Left cardiac atrium (tissue), 4 donors: ENCODE measurements at places on chromosomes 2 and 18. TPM values are rescaled to one million over a fixed set of nuclear protein-coding genes. Genes with fewer than 3 reads are reported as not detected.

Gene CHST9
- 1.0 TPM for total RNA-seq

Gene CHST10
- 14.5 TPM for total RNA-seq

GRCh38 chr2:151844211-151844896 lies 16.1 kb upstream of the ARL5A start:
- DNase-seq, result no peak

GRCh38 chr2:42926434-42927333 lies 134.3 kb upstream of the HAAO start:
- peak; percentile 29 for DNase-seq

GRCh38 chr2:226190479-226191252 lies 609.0 kb downstream of the IRS1 start:
- no peak for DNase-seq

GRCh38 chr2:85091838-85092237 lies 41.4 kb upstream of the TCF7L1 start:
- DNase-seq, result no peak

- no peak for DNase-seq
Observed at GRCh38 chr2:151175864-151176263, 85.8 kb downstream of the RBM43 start.

DNA sequence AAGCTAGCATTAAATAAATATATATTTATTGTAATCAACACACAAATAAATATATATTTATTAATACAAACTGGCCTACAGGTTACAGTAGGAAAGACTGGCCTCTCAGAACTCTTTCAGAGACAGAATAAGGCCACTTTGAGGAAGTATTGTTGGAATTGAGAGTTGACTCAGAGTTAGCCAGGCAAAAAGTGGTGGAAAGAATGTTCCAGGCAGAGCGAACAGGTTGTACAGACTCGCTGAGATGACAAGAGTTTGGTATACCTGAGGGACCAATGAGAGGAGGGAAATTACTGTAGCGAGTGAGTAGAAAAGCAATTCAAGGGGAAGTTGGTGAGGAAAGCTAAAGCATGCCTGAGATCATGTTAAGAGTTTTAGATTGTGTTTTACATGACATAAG lies 19.0 kb upstream of the XDH start:
- no peak for DNase-seq

- DNase-seq, result no peak
Observed at GRCh38 chr2:173990245-173990644, 25.1 kb upstream of the SP3 start.

DNA sequence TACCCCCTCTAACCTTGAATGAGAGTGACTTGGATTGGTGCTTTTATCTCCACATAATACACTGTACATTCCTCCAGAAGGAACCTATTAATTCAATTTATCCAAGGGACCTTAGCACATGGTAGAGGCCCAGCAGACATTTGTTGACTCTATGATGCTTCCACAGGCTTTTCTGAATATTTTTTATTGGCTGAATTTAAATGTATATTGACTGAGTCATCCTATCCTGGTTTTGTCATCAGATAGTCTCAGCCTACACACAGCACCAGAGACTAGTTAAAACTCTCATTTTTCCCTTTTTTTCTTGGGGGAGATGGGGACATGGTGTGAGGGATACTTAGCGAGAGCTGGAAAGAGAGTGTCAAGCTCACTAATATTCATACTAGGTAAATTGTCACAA lies 101.6 kb downstream of the LRRC30 start:
- no peak for DNase-seq

Gene VAMP8
- total RNA-seq, result 54.8 TPM

DNA sequence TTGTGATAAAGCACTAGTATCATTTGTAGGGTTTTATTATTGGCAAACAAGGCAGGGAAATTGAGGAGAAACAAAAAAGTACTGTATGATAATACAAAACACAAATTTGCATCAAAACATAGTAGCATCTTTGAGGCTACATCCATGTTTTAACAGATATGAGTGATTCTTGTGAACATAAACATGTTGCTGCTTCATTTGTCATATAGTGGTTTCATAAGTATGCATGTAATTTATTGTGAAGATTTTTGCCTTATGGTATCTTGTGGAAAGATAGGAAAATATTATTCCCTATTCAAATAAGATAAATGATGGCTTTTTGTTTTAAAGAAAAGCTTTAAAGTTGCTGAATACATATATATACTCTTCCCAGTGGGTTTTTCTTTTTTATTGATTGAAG lies 60.3 kb downstream of the VRK2 start:
- no peak for DNase-seq

Gene UPP2
- not detected for total RNA-seq

- DNase-seq, result peak; percentile 73
Observed at GRCh38 chr2:43131051-43131889, 95.1 kb downstream of the ZFP36L2 start.

Gene GAD1
- not detected for total RNA-seq

DNA sequence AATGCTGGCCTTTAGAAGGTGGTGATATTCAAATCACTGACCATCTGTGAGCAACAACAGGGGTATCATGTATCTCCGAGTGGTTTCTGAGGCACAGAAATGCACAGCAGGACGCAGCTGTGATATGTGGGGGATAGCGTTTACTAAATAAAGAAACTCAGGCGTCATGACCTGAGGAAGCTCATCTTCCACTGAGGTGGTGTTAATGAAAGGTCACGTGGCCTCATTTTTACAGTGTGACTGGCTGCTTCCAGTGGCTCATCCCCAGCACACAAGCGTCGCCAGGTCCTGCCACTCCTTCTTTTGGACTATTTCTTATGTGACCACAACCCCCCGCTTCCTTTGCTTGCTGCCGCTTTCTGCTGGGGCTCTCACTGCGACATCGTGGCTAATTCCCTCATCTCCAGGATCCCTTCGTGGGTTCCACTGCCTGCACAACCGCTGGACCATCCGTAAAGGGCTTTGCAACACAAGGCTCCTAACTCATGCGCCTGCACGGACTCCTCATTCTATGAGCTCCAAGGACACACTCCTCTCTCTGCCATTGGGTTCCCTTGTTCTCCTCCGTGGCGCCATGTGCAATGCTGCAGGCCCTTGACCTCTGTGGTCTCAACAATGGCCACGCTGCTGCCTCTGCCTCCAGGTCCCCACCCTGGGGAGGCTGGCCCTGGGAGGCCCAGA lies 109.3 kb downstream of the MBP start:
- DNase-seq, result no peak

- DNase-seq, result no peak
Observed at GRCh38 chr2:65869296-65869695, 436.9 kb upstream of the SPRED2 start.

DNA sequence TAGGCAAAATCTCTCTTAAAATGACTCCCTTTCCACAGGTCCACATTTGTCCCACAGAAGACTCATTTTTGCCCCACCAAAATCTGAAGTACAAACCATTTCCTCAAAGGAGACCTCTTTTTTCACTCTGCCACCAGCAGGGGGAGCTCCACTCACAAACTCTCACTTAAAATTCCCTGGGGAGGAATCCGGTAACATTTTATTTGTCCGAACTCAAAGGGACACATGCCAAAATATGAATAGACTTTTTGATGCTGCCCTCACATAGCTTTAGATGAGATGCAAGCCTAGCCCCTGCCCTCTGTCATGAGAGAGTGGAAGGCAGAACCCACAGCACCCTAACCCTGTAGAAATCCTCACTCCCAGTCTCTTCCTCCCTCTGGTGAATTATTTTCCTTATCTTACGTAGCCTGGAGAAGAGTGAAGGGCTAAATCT lies 57.1 kb downstream of the RMDN2 start:
- peak; percentile 80 for DNase-seq

Gene GMCL1
- total RNA-seq, result 7.1 TPM

GRCh38 chr2:204863336-204863735 lies 318.1 kb downstream of the PARD3B start:
- no peak for DNase-seq

GRCh38 chr2:138922973-138923563 lies 142.9 kb upstream of the NXPH2 start:
- DNase-seq, result no peak

Gene COPS9
- 160 TPM for total RNA-seq

GRCh38 chr18:1252936-1253335 lies 348.3 kb downstream of the ADCYAP1 start:
- DNase-seq, result no peak

- no peak for DNase-seq
Observed at GRCh38 chr2:229431327-229431954, 160.4 kb upstream of the PID1 start.

Gene CNRIP1
- 19.1 TPM for total RNA-seq

DNA sequence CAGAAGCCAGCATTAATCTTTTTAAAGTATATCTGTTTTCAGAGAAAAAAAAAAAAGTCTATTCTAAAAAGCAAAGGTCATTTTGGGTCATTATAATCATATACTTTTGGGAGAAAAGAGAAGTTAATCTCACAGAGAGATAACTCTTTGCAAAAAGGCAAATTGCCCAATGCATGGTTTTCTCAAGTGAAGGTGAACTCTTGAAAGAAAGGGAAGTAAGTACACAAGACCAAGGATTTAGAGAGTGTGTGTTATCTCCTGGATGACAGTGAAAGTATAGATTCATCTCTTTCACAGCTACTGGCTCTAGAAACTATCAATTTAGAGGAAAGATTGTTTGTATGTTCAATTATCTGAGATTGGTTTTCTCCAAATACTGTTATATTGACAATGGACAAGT lies 151.4 kb downstream of the CD8B2 start:
- no peak for DNase-seq

DNA sequence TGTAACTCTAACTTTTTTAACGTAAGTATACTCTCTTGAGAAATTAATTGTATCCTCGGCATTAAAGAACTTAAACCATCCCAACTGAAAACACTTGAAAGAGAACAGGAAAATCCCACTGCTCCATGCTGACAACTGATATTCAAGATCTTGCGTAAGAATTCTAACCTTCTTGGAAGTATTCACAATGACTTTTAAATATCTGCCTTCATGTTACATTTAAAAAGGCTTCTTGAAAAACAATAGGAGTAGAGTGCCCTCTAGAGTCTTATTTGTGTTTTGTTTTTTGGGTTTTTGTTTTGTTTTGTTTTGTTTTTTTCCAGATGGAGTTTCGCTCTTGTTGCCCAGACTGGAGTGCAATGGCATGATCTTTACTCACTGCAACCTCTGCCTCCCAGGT lies 65.4 kb upstream of the DNAJC10 start:
- no peak for DNase-seq

DNA sequence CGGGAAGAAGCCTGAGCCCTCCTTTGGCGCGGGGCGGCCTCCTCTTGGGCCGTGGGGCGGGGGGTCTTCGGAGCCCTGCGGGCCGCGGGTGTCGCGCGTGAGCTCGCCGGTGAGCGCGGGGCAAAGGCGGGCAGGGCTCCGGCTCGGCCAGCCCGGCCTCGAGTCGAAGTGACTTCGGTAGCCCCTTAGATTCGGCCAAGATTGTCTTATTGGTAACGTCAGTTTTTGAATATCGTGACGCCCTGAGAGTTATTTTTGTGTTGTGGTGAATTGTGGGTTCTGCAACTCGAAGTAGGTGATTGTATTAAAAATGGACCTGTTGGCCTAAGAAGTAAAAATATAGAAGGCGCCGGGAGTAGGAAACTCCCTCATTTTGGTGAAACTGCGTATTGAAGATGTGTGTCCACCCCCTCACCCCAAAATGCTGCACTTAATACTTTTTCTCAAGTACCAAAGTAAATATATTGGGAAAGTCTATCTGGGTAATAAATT lies 669 bp downstream of the MARCHF7 start:
- DNase-seq, result no peak

DNA sequence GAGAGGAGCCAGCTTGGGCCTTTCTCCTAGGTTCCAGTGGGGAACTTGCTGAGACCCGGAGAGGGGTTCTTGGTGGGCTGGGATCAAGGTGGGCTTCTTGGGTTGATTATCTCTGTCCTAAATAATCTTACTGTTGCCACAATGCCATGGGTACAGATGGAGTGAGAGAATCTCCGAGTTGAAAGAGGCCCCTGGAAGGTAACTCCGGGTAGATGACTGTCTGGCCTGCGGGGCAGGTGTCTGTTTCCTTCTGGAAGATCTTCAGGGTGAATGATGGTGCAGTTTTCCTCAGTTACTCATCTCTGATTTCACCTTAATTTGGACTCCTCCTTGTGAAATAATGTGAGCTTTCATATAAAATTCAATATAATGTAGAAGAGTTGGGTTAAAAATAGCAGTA lies 159.4 kb downstream of the ACTR3 start:
- DNase-seq, result no peak

- DNase-seq, result no peak
Observed at GRCh38 chr18:55380589-55380988, 207.4 kb downstream of the TCF4 start.

GRCh38 chr18:49243391-49243790 lies 217.1 kb downstream of the DYM start:
- DNase-seq, result no peak

Gene APCDD1
- total RNA-seq, result 55.1 TPM

DNA sequence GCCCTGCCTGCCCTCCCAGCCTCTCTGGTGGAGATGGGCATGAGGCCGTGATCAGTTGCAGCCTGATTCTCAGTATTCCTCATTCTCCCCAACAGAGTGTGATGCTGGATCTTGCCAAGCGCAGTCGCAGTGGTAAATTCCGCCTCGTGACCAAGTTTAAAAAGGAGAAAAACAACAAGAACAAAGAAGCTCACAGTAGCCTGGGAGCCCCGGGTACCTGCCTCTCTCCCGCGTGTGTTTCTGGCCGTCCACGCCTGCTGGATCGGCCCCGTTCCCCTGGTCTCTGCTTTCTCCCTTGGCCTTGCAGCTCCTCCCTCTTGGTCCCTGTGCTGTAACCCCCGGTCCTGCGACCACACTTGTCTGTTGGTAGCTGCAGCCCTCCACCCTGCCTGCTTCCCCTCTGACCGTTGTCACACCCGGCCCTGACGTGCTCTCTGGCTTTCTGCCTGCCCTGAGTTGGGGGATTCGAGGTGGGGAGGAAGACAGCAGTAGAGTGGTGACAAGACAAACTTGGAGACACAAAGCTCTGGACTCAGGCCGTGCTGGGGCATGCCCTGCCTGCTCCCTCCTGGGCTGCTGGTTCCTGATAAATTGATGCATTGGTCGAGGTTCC lies 99.5 kb downstream of the USP40 start:
- peak; percentile 15 for DNase-seq

DNA sequence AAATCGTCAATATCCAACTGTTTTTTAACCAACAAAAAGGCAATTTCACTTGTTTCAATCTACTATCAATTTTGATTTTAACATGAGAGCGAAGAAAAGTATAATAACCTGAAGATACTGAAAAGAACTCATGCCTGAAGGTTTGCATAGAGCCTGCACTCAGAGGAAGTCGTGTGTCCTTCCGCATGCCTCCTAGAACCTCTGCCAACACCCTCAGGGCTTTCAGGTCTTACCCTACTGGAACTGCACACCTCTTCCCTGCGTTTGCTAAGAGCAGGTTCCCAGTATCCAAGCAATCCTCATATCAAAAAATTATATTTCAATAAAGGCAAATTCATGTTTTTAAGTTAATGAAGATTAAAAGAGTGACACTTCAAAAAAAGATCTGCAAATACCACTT lies 74.7 kb downstream of the PIAS2 start:
- no peak for DNase-seq

Gene RAB6D
- total RNA-seq, result 0.13 TPM

GRCh38 chr2:60560734-60561644 lies 7.5 kb upstream of the BCL11A start:
- no peak for DNase-seq

Gene CYB5A
- 66.7 TPM for total RNA-seq

GRCh38 chr2:68317971-68318913 lies 1.5 kb downstream of the CNRIP1 start:
- peak; percentile 46 for DNase-seq

- DNase-seq, result peak; percentile 62
Observed at GRCh38 chr2:238868616-238869292, 20.9 kb downstream of the TWIST2 start.

GRCh38 chr2:29227935-29228675 lies 112.9 kb downstream of the CLIP4 start:
- no peak for DNase-seq
